Cerebellum (tissue), 4 donors: ENCODE measurements at places on chromosomes 5 and 9.

- DNase-seq: peak; percentile 37
Measured at GRCh38 chr5:5767286-5767928, 344.9 kb downstream of the ICE1 start.

DNA sequence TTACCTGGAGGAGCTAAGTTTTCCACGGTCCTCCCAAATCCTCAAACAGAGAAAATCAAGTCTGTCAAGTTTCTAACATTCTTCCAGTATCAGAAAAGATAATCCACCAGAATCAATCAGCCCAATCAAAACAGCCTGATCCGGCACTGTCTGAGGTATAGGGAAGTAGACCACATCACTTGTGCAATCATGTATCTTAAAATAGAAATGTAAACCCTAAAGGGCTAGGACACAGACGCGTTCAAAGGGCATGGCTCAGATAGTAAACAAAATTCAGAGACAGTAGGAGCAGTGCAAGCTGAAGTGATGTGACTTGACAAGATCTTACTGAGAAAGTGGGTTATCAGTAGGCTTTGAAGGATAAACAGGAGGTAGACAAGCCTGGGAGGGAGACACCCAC is 252.4 kb upstream of the DAPK1 start:
- DNase-seq: no peak

DNA sequence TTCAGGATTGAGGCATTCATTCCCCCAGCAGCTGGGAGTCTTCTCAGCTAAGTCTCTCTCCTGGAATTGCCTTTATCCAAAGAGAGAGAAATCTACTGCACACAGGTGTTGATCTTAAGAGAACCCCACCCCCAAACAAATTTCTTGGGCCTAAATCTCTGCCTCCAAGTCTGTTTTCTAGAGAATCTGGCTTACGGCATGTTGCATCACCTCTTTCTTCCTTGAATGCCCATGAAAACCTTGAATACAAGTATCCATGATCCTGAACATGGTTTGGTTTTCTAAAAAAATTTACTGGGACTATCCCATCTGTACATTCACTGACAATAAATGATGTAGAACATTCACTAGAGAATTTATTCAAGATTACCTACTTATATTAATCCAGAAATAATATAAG is 401.6 kb downstream of the PDE4D start:
- DNase-seq: no peak

DNA sequence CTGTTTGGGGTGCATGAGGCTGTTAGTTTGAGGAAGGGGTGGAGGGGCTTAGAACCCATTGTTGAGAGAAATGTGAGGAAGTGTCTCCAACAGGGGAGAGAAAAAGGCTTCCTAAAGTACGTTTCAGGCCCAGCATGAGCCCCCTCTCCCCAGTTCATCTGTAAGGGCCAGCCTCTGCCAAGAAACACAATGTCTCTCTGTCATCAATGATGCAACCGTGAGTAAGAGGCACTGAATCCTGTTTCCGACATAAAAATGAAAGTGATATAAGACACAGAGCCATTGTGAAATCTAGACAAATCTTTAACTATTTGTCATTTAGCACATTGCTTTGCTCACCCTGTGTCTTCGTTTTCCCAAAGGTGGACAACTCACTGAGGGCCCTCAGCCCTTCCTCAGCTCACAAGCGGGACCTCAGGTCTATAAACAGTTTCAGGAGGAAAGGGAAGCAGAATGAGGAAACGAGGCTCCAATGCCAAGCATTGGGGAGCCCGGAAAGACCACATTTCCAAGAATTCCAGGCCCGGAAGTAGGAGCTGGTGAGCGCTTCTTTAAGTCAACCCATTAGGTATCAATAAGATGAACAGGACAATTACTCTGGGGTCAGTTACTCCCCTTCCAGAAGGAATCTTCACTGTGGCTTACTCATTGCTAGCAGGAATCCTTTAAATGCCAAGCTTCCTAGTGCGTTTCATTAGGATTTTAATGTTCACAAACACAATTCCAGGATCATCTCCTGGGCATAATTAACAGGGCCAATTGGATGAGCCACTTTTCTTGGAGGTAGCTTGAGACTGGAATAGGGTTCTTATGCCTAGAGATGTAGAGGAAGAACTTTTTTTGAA is 59.0 kb upstream of the KLF4 start:
- DNase-seq: no peak

- DNase-seq: no peak
Measured at GRCh38 chr5:98328015-98328414, 445.4 kb upstream of the RGMB start.

DNA sequence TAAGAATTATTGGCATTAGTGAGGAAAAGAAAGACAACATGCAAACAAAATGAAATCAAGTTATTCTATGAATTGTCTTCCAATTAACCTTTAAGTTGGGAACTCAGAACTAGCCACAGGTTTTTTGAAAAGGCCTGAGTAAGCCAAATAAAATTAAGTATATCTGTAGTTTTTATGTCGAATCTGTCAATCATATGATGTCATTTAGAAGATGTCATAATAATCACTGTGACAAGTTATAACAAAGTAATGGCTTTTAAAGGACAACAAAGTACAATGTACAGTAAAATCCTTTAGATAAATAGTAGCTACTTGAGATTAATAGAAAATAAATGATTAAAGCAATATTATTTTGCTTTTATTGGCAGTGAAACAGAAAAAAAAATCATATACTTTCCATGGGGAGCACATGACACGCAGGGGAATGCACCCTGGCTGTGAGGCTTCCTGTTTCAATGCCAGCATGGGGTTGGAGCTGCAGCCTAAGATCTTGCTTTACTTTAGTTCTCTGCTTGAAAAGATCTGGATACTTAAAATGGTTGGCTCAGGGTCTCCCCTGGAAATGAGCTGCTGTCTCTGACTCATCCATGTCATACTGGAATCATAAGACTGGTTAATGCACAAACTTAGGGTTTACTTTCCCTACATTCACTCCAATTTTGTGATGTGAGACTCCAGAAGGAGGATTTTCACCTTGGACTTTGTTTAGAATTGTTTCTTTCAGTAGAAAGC is 284.3 kb downstream of the TAF11L14 start:
- DNase-seq: no peak

- DNase-seq: no peak
Measured at GRCh38 chr5:14742498-14742897, 78.0 kb downstream of the OTULIN start.

DNA sequence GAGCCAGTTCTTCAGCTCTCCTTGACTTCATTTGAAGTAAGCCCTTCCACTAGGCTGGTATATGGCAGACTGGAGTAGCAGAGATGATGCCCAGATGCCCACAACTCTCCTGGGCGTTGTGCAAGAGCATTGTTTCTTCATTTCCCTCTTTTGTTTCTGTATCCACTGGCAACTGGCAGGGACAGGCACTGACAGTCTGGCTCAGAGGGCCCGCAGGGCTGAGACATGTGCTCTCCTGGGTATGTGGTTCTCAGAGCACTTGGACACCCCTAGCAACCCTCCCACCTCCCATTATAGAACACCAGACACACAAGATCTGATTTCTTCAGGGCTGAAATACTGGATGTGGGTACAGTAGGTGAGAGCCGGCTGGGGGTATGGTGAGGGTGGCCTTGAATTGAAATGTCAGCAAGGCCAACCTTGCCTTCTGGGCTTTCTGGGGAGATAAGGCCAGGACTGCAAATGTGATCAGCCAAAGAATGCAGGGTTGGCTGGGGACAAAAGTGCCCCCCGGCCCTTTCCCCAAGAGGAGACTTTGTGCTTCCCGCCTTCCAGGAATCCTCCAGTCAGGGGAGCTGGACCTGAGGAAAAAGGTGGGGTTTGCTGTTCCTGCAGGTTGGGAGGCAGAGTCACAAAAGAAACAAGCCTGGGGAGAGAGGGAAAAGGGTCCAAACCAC is 28.6 kb upstream of the CTNNA1 start:
- DNase-seq: no peak

- no peak for DNase-seq
Measured at GRCh38 chr5:54969856-54970828, 15.3 kb downstream of the ESM1 start.

- peak; percentile 52 for DNase-seq
Measured at GRCh38 chr9:14908295-14909180, 1.7 kb downstream of the FREM1 start.
